ENCODE measurements at places on chromosomes 5 and 9. TPM values are rescaled to one million over a fixed set of nuclear protein-coding genes. Genes with fewer than 3 reads are reported as not detected.

DNA sequence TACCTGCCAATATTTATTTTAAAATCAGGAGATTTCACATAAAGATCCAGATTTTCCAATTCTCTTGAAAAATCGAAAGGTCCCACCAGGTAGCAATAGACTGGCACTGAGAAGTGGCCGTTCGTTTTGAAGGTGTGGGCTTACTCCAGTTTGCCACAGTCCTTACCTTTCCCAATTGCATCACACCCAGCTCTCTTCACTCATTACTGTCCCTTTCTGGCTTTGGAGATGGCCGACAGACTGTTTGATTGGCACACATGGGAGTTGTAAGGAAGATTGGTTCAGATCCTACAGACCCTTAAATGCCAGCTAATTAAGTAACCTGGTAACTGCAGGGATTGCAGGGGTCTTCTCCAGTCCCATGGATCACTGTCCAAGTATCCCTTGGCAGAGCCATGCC lies 68.7 kb upstream of the LARP1 start:
- H3K27ac ChIP-seq, result no peak overlapping the region
- no peak for DNase-seq
- no peaks in the 10 kb centered on the region for H3K36me3 ChIP-seq

Gene NADK2
- 22.7 TPM for total RNA-seq

Gene ZNF454
- total RNA-seq, result not detected

GRCh38 chr5:14370386-14370785 lies 211.2 kb upstream of the OTULINL start:
- no peak overlapping the region for H3K4me3 ChIP-seq
- no peak for DNase-seq
- no peak overlapping the region for H3K27ac ChIP-seq
- H3K36me3 ChIP-seq, result no peaks in the 10 kb centered on the region

- H3K27ac ChIP-seq, result no peak overlapping the region
- H3K4me3 ChIP-seq, result no peak overlapping the region
- no peak for DNase-seq
- no peaks in the 10 kb centered on the region for H3K36me3 ChIP-seq
- no peaks in the 10 kb centered on the region for H3K4me1 ChIP-seq
These were observed 317.4 kb upstream of the SGCD start for GRCh38 chr5:156009583-156009982.

- no peak overlapping the region for H3K27ac ChIP-seq
- no peaks in the 10 kb centered on the region for H3K36me3 ChIP-seq
- DNase-seq, result no peak
- H3K27me3 ChIP-seq, result peaks cover 7% of the 10 kb centered on the region
These were observed 6.0 kb downstream of the OLFML2A start for GRCh38 chr9:124782661-124783574.

DNA sequence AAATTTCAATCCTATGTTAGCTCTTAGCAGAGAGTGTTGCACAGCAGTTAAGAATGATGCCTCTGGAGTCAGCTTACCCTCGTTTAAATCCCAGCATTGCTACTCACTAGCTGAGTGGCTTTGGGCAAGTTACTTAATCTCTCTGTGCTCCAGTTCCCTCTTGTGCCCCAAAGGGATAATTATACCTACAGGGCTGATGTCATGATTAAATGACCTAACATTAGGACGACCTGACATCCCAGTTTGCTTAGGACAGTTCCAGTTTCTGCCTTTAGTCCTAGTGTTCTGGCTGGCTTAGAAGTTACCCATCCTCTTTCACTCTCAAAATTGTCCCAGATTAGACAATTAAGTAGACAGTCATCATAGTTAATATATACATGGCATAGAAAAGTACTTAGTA lies 4.3 kb upstream of the RAI14 start:
- no peaks in the 10 kb centered on the region for H3K36me3 ChIP-seq
- DNase-seq, result no peak
- peaks cover 9% of the 10 kb centered on the region for H3K4me1 ChIP-seq
- H3K27me3 ChIP-seq, result peaks cover 39% of the 10 kb centered on the region
- no peak overlapping the region for H3K27ac ChIP-seq
- no peak overlapping the region for H3K4me3 ChIP-seq

- peaks cover 25% of the 10 kb centered on the region for H3K36me3 ChIP-seq
- no peak for DNase-seq
- no peak overlapping the region for H3K27ac ChIP-seq
- no peaks in the 10 kb centered on the region for H3K27me3 ChIP-seq
- peaks cover 32% of the 10 kb centered on the region for H3K4me1 ChIP-seq
These were observed 77.7 kb downstream of the ANKH start for GRCh38 chr5:14793851-14794250.

Gene SAXO1
- total RNA-seq, result not detected

- no peak overlapping the region for H3K4me3 ChIP-seq
- no peak for DNase-seq
- H3K4me1 ChIP-seq, result no peaks in the 10 kb centered on the region
- H3K27ac ChIP-seq, result no peak overlapping the region
- H3K36me3 ChIP-seq, result no peaks in the 10 kb centered on the region
- H3K27me3 ChIP-seq, result no peaks in the 10 kb centered on the region
These were observed 330.3 kb upstream of the IRX1 start for GRCh38 chr5:3265131-3265885.

Gene PTGER4
- total RNA-seq, result 62.9 TPM

DNA sequence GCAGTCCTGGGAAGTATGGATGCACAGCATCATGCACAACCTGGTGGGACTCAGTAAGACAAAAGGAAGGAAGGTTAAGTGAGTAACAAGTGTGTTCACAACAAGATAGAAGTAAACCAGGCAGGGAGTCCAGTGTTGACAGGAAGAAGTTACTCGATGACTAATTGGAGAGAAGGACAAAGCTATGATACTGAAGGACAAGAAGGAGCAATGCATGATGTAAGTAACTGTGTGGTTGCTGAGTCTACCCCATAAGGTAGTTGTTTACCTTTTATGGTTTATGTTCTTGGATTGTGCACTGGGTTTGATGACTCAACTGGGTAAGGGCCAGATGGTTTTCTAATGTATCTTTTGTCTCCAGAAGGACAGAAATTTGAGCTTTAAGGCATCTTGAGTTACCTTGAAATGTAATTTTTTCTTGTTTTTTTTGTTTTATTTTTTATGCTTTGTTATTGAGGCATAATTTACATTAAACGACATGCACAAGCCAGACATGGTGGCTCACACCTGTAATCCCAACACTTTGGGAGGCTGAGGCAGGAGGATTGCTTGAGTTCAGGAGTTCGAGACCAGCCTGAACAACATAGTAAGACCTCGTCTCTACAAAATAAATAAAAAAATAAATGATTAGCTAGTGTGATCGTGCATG lies 89.2 kb upstream of the CAST start:
- no peak overlapping the region for H3K4me3 ChIP-seq
- H3K4me1 ChIP-seq, result peaks cover 5% of the 10 kb centered on the region
- H3K36me3 ChIP-seq, result no peaks in the 10 kb centered on the region
- H3K27me3 ChIP-seq, result peaks cover 3% of the 10 kb centered on the region

DNA sequence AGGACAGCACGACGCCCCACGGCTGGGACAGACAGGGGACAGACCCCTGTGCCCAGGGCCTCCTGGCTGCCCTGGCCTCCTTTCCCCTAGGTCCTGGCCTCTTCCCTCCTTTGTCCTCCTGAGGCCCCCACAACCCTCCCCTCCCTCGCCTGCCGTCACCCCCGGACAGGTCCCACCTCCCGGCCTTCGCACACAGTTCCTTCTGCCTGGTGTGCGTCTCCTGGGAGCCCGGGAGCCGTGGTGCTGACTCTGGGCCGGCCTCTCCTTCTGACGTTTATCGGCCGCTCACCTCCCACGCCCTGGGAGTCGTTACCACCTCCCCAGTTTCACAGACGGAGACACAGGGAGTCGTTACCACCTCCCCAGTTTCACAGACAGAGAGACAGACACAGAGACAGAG lies 25.1 kb upstream of the NOTCH1 start:
- DNase-seq, result no peak
- no peak overlapping the region for H3K27ac ChIP-seq
- H3K27me3 ChIP-seq, result no peaks in the 10 kb centered on the region
